NCI-H446 (cell line): ENCODE measurements at places on chromosomes 6 and 20.

GRCh38 chr6:144678844-144679243 is 393.7 kb downstream of the UTRN start:
- DNase-seq, result no peak

- DNase-seq, result no peak
These were observed 15.4 kb upstream of the SNHG17 start for GRCh38 chr20:38450412-38450975.

GRCh38 chr6:25550631-25551030 is 101.4 kb upstream of the SCGN start:
- no peak for DNase-seq

DNA sequence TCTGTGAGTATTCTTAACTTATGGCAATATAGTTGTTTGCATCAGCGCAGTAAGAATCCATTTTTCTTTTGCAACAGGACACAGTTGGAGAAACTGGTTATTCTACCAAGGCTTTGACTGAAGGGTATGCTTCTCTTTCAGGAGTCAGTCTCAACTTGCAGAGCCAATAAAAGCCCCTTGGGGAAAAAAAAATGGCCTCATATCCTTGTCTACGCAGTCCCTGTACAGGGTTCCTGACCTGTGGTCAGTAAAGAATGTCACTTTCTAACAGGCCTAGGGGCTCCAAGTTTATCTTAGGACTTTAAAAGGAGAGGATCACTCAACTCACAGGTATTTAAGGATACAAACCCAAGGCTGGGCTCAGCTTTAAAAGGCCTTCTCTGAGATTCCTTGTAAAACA is 6.9 kb upstream of the RNGTT start:
- no peak for DNase-seq

DNA sequence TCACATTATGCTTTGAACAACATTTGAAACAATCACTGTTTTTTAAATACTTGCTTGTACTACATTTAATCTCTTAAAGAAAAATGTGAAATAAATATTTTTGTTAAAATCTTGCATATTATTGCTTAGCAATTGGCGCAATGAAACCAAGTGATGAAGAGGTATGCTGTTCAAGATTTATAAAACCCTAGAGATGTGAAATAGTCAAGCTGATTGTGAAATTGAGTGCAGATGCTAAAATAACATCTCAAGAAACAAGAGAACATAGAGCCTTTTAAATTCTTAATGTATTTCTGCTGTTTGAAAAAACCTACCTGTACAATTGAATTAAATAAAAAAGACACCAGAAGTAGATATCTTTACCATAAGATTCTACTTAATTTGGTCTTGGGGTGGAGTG is 179.2 kb upstream of the MCHR2 start:
- DNase-seq, result no peak

- DNase-seq, result no peak
These were observed 15.6 kb upstream of the PRDM13 start for GRCh38 chr6:99590728-99591672.

DNA sequence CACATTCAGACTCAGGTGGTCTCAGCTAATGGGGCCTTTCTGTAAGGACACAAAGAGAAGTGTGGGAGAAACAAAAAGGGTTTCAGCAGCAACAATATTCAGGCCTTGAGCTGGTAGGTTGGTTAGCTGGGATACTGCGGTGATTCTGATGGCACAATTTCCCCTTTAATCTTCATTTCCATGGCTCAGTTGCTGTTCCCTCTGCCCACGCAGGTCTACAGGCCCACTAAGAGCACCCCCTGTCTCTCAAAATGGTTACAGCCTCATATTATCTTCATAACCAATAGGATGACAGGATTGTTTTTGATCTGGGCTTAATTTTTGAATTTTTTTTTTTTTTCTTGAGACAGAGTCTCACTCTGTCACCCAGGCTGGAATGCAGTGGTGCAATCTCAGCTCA is 48.9 kb downstream of the MYB start:
- no peak for DNase-seq

DNA sequence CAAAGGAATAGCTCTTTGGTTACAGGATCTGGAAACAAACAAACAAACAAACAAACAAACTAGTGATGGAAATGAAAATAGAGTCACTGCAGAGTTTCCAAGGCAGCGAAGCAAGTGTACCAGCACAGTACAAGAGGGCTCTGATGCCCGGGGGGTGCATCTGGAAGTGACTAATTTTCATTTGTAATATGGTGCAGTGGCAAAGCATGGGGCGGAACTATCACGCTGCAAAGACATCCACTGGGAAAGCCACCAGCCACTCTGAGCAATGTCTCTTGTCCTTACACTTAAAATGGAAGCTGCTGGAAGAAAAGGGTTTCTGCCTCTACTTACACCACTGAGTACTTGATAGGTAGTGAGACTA is 44.4 kb upstream of the NEDD9 start:
- no peak for DNase-seq

DNA sequence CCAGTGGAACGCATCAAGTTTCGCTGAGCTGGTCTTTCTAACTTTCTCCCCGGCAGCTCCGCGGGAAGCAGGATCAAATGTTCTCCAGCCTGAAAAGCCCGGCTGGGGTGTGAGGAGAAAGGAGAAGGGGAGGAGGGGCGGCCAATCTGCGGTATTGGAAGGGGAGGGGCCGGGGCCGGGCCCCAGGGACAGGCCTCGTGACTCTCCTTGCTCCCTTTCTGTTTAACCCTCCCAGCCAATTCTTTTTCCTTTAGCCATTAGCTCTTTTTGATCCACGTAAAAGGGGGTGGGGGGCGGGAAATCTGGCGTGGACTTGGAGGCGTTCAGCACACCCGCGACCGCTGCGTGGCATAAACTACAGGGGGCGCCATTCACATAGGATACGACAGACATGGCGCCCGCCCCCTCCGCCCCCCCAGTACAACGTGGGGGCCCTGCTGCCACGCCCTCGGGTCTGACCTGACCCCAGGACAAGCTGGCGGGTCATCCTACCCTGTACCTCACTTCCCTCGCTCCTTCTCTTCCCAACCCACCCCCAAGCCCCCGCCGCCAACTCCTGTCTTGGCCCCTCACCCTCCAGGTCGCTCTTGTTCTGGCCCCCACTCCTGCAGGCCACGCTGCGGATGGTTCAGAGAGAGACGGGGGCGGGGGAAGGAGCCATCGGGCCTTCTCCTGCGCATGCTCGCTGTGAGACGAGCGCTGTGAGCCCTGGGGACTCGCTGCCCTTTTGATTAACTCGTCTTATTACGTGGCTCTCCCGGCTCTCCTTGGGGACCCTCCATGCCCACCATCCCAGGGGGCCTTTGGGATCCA is 7.8 kb upstream of the MDGA1 start:
- DNase-seq, result no peak

DNA sequence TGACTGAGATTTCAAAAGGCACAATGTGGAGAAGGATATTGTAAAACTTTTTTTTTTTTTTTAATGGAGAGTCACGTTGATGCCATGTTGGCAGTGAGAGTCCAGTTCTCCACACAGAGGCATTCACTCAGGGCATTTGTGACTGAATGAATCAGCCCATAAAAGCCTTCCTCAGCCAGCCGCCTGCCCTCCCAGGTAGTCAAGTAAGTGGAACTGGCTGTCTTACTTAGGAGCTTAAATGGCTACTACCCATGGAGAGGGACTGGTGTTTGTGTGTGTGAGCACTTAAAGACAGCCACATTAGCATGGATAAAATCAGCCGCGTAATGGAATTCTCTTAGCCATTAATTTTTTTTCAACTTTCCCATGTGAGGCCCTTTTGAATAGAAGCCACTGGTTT is 12.6 kb downstream of the AAR2 start:
- no peak for DNase-seq

DNA sequence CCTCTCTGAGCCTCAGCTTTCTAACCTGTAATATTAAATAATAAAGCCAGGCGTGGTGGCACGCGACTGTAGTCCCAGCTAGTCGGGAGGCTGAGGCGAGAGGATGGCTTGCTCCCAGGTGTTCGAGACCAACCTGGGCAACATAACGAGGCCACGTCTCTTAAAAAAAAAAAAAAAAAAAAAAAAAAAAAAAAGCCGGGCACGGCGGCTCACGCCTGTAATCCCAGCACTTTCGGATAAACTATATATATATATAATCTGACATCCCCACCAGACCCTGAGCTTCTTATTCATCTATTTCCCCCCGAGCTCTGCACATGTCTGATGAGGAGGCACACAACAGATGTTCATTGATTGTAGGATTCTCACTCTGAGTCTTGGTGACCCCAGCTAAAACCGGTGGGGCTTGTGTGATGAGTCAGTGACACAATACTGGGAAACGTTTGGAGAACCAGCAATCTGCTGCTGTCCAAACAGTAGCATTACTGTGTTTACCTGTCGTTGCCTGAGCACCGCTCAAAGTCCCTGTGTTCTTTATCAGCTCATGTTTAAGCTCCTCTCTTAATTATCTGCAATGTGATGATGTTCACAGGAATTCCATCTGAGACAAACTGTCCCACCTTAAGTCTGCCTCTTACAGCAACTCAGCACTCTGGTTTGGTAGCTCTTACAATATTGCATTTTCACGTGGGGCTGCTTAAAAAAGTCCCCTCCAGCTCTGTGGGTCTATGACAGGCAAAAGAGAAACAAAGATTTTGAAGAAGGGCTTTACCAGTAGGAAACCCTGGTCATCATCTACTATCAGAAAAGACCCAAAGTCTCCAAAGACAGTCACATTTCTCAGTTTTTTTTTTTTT is 1.0 kb upstream of the SPATA2 start:
- DNase-seq, result no peak

GRCh38 chr6:142207265-142207877 is 60.3 kb downstream of the VTA1 start:
- peak; percentile 39 for DNase-seq

DNA sequence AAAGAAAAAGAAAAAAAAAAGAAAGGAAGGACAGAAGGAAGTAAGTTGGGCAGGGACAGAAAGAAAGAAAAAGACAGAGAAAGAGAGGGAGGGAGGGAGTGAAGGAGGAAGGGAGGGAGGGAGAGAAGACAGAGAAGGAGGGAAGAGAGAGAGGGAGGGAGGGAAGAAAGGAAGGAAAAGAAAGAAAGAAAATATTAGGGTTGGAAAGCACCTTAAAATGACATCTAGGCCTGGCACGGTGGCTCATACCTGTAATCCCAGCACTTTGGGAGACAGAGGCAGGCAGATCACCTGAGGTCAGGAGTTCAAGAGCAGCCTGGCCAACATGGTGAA is 33.2 kb downstream of the FASTKD5 start:
- no peak for DNase-seq

- DNase-seq, result no peak
These were observed 13.3 kb upstream of the PHACTR3 start for GRCh38 chr20:59591061-59591460.

- no peak for DNase-seq
These were observed 373.2 kb downstream of the TAF4 start for GRCh38 chr20:61692479-61692878.

GRCh38 chr6:72715119-72715518 is 93.3 kb downstream of the KCNQ5 start:
- DNase-seq, result no peak

DNA sequence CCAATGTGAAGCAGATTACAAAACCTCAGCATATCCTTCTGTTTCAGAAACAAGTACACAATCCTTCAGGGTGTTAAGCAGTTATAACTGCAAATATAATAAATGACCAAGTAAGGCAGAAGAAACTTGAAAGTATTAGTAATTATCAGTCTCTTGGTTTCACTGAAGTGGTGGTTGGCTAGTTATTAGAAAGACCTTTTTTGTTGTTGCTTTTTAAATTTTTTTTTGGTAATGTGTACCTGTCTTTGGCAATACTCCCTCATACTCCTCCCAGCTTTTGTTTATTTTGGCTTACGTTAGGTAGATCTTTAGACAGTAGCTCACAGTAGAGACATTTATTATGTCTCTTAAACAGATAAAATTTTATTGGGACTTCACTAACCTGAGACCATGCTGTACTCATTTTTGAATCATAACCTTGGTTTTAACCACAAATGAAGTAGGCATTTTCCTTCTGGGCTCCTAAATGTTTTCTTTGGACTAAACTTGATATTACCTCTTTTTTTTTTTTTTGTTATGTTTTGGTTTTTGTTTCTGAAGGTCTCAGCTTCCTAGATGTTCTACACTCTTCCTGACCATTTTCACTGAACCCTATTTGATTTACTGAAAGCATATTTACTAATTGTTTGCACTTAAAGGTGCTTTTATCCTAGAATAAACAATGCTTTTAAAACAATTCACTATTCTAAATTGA is 6.4 kb downstream of the CD2AP start:
- DNase-seq, result no peak

GRCh38 chr20:62039738-62040137 is 25.9 kb downstream of the TAF4 start:
- no peak for DNase-seq

GRCh38 chr20:49542514-49542991 is 25.4 kb downstream of the PTGIS start:
- DNase-seq, result no peak

DNA sequence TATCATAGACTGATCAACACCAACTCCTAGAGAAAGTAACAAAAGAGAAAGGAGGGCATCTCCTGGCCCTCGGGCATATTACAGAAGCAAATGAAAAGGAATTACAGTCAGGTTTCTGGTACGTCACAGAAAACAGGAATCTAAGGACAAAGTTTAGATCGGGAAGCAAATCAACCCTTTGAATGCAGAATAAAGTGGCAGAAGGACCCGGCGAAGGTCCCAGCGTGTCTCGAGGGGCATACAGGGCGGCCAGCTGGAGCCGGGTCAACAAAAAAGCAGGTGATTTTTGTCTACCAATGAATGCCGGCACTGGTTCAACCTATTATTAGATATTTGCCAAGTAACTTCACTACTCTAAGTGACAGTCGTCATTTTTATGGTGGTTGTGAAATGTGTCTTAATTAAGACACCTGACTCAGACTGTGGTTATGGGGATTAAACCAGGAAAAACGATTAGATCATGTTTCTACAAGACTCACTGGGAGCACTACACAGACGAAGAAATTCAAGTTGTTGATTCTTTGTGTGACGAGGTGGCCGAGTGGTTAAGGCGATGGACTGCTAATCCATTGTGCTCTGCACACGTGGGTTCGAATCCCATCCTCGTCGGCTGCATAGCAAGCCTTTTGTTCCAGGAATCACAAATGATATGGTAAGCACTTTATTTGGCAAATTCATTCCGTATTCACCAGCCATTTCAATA is 12.4 kb upstream of the ZSCAN9 start:
- peak; percentile 89 for DNase-seq

DNA sequence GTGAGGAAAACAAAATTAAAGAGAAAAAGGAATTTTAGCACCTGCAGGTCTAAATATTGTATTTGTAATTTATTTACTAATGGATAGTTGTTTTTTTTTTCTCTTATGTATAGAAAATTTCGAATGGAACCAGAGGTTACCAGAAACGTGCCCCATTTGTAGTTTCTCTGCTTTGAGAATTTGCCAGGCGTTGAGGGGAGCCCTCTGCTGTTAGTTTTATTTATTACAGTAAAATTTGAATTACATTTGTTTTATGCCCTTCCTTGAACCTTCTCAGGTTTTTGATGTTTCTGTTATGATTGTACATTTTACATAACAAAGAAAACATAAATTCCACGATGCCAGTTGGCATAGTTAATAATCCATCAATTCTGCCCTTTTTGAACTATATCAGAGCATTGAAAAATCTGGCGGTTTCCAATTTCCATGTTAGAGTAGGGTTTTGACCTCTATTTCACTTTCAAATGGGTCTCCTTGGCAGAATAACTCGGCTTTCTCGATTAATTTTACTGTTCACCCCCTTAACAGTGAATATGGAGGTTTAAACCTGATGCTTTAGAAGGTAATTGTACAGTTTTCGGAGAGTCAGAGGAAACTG is 35.1 kb upstream of the RFPL4B start:
- DNase-seq, result peak; percentile 19

- DNase-seq, result no peak
These were observed 895.6 kb upstream of the MAP3K7 start for GRCh38 chr6:91482498-91482897.

- peak; percentile 36 for DNase-seq
These were observed 842.2 kb downstream of the EPHA7 start for GRCh38 chr6:92577077-92577719.
